HCT116 (cell line): ENCODE measurements at places on chromosomes 12 and 14.
A peak's percentile ranks its signal among the peaks of the same experiment; 100 is the strongest.

DNA sequence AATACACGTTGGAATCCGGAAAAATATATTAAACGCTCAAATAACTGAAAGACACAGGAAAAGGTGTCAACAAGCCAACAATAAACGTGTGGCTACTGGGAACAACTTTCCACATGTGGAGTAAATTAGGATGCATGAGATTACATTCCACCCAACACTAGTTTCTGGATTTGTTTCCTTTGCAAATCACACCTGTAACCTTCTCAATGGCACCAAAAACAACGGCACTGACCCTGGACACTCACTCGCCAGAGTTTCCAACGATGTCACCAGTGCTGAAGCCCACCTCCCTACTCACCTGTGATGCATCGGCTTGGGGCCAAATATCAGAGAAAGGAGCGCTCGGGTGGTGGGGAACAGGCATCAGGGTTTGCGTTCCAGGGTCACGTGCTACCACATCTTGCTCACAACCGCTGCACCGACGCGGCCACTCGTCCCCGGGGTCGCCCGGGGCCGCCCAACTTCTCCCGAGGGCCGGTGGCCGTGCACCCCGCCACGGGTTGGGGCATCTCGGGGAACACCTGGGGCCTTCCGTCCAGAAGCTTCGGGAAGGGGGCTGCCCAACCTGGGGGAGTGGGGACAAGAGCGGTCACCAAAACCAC is 629 bp downstream of the PRDM4 start:
- DNase-seq = no peak

GRCh38 chr12:68207276-68207675 is 18.3 kb downstream of the IL26 start:
- no peak for DNase-seq

GRCh38 chr14:39302124-39302810 is 68.6 kb downstream of the MIA2 start:
- DNase-seq = no peak

- DNase-seq = no peak
These were observed 11.1 kb upstream of the FBRSL1 start for GRCh38 chr12:132478845-132479244.

GRCh38 chr12:57429473-57430111 is 1.3 kb downstream of the R3HDM2 start:
- DNase-seq = no peak

- DNase-seq = no peak
These were observed 268.0 kb upstream of the TMEM132C start for GRCh38 chr12:127998988-127999387.

DNA sequence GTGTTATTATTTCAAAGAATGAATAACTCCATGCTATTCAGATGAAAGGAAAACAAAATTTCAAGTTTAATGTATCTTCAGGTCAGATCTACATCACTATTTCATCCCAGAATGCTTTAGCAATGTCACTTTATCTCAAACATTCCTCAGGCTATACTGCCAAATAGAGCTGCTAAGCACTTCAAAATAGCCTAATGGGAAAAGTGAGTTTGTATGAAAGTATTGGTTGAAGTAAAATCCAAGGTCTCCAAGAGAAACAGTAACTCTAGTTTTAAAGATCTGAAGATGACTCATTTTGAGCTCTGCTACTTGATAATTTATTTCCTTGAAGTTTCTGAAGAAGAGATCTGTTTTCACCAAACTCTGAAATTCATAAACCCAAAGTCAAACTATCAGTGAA is 466.2 kb upstream of the FOXG1 start:
- DNase-seq = no peak

- DNase-seq = no peak
These were observed 18.3 kb downstream of the POP5 start for GRCh38 chr12:120562906-120563305.

- no peak for DNase-seq
These were observed 16.1 kb upstream of the SH2B3 start for GRCh38 chr12:111389635-111390034.

- DNase-seq = peak; percentile 38
These were observed 7.8 kb downstream of the PITPNM2 start for GRCh38 chr12:123142921-123143735.

DNA sequence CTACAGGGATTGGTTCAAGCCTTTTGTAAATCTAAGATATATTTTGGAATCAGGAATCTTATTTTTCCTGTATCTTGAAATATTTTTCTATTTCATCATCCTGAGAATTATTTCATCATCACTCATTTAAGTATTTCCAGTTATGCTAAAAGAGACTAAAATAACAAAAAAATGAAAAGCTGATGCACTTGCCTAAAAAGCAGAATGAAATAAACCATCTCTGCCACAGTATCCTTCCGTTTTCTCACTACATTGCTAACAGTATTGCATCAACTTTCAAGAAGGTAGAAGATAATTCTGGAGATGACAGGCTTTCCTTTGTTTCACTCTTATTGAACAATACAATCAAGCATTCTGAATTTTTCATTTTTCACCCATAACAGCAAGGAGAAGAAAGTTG is 31.1 kb upstream of the EIF5 start:
- no peak for DNase-seq

- DNase-seq = no peak
These were observed 89.2 kb downstream of the BCL2L14 start for GRCh38 chr12:12159988-12160387.

DNA sequence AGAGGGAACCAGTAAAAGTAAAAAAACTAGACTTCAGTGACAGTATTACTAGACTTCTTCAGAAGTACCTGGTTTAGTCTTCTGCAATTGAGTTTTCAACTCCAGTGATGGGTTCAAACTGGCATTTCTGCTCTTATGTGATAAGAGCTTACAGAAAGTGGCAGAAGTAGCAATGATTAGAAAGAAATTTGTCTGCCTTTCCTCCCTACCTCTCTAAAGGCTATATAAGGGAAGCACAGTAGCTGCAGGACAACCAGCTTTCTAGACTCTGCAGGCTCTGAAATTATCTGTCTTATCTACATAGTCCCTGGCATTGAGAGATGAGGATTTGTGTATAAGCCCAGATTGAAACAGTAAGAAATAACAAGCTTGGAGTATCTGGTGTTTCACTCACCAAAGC is 107.5 kb downstream of the DAAM1 start:
- no peak for DNase-seq

- no peak for DNase-seq
These were observed 61.4 kb upstream of the VPS33A start for GRCh38 chr12:122327494-122328385.

DNA sequence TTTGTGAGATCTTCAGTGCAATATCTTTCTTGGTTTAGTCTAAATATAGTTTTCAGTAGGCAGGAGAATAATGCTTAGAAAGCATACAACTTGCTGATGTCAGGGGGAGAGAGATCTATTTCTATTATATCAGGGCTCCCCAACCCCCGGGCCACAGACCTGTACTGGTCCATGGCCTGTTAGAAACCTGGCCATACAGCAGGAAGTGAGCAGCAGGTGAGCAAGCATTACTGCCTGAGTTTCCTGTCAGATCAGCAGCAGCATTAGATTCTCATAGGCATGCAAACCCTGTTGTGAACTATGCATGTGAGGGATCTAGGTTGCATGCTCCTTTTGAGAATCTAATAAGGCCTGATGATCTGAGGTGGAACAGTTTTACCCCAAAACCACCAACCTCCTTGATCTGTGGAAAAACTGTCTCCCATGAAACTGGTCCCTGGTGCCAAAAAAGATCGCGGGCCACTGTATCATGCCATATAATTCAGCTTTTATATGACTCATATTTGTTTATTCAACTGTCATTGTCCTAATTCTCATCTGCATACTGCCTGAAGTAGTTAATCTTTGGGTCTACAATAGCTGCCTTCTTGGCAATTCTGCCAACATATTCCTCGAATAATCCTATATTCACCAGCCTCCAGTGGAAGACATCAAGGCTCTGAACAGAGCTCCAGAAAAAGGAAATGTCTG is 163.6 kb upstream of the DYRK2 start:
- no peak for DNase-seq

DNA sequence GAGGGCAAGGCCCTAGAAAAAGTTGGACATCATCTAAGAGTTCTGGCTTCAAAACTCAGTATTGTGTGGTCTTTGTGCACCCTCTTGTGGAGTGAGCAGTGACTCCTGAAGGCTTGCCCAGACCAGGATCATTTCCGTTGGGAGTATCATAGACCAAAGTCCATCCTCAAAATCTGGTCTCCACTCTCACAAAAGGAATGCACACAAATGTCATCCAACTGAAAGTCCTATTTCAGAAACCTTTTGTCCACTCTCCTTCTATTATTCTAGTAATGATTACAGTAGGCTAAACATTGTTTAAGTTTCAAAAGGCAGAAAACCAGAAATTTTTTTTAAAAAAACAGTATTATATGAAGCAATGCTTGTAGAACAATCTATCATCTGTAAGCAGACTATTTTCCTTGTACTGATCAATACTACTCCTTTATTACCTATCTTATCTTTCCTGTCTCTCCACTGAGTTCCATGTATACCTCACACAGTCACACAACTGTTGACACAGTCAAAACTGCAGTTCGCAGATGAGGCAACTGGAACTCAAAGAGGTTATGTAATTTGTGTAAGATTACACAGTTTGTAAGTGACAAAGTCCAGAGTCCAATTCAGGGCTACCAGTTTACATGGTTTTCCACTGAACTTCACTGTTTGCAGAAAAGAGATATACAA is 41.4 kb downstream of the COX16 start:
- DNase-seq = peak; percentile 38

DNA sequence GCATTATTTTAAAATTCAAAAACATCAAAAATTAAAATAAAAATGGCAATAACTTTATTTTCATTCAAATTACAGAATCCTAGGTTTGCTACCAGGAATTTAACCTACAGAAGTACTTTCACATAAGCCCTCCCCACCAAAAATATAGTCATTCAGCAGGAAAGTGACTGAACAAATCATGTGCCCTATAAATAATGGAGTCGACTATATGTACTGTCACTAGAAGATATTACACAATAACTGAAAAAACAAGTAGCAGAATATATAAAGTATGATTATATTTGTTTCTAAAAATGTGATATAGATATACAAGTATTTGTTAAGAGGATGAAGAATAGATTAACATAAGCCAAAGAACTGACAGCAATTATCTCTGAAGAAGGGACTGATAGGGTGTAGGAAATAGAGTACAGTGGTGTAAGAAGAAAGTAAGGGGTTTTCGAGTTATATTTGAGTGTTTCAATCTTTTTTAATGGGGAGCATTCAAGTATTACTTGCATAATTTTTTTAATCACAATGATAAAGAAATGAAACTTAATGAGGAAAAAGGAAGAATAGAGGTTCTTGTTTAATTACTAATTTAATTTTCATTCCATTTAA is 7.9 kb downstream of the C2CD5 start:
- no peak for DNase-seq

DNA sequence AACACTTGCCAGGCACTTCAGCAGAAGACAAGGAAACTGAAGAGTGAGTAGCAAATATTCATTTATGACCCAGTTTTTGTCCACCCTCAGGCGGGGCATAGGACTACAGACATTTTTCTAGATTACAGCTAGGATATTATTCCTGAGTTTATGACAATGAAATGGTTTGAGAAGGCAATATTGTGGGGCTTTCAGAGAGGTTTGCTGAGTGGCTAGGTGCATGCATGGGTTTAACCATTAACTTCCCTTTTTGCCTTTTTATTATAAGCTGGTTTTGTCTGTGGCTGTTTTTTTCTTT is 104.0 kb upstream of the BCAT1 start:
- DNase-seq = no peak

DNA sequence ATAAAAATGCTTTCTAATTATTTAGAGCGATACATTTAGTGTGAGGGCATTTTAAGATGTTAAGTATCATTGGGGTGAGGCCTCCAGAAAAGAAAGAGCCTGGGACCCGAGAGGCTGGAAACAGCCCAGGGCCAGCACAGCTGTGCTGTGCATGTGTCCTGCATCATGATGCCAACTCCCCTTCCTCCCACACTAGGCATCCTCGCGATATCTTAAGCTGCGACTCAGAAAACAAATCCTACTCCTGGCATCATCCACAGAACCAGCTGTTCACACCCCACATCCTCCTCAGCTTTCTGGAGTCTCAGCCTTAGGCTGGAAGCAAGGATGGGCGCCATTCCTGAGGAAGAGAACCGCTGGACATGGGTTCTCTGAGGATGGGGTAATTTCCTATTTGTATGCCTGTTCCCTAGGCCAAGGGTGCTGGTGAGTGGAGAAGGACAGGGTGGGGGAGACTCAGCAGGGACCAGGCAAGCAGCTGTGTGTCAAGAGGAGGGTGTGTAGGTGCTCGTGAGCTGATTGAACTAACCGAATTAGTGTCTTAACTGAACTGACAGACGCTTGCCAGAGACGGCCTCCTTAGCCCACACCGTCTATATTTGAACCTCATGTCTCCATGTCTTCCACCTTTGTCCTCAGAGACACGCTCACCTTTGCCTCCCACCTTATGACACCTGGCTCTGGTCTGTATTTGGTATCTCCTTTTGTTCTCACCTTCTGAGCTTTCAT is 15.6 kb upstream of the MCRS1 start:
- DNase-seq = no peak

- DNase-seq = no peak
These were observed 22.1 kb upstream of the ITPK1 start for GRCh38 chr14:93137864-93138263.

GRCh38 chr14:100530270-100531072 is 56.7 kb downstream of the BEGAIN start:
- no peak for DNase-seq

DNA sequence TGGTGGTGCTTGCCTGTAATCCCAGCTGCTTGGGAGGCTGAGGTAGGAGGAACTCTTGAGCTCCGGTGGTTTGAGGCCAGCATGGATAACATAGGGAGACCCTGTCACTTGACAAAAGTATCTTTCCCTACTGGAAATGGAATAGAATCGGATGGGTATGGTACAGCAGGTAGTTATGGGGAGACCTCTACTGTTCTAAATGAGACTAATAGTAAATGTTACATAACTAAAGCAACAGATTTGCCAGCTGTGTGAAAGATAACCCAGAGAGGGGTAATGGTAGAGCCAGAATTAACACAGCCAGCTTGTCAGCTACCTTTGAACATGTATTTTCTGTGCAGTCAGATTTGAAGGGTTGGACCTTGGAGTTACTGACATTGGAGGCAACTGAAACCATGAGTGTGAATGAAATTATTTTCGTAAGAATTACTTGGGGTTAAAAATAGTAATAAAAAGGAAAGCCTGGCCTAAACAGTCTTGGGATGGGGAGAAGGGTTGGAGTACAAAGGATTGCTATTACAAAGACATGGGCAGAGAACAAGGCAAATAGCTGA is 21.7 kb upstream of the NUP107 start:
- DNase-seq = no peak

GRCh38 chr12:124588751-124589267 is 21.4 kb upstream of the NCOR2 start:
- no peak for DNase-seq

GRCh38 chr12:70403826-70404225 is 37.7 kb downstream of the KCNMB4 start:
- no peak for DNase-seq

DNA sequence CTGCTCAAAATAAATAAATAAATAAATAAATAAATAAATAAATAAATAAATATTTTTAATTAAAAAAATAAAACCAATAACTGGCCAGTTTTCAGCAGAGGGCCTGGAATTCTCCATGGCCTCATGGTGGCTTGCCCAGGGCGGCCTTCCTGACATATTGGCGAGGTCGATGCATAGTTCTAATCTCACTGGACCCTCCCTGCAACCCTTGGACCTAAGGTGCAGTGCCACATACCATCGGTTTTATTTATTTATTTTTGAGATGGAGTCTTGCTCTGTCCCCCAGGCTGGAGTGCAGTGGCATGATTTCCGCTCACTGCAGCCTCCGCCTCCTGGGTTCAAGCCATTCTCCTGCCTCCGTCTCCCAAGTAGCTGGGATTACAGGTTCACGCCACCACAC is 3.9 kb upstream of the VSIG10 start:
- no peak for DNase-seq

- DNase-seq = no peak
These were observed 25.7 kb downstream of the FAIM2 start for GRCh38 chr12:49878021-49878420.
